Right renal cortex interstitium (tissue), 3 donors: ENCODE measurements at places on chromosomes 11 and 22. TPM values are rescaled to one million over a fixed set of nuclear protein-coding genes. Genes with fewer than 3 reads are reported as not detected.
A peak's percentile ranks its signal among the peaks of the same experiment; 100 is the strongest.

DEFB131B gene
- polyA plus RNA-seq = not detected

CCDC157 gene
- 5.4 TPM for polyA plus RNA-seq

FADD gene
- polyA plus RNA-seq = 18.3 TPM

INPP5J gene
- polyA plus RNA-seq = 3.5 TPM

SEZ6L gene
- 0.27 TPM for polyA plus RNA-seq

TRIM49 gene
- not detected for polyA plus RNA-seq

MS4A14 gene
- polyA plus RNA-seq = 0.20 TPM

GRAP2 gene
- 1.3 TPM for polyA plus RNA-seq

ADORA2A gene
- 7.3 TPM for polyA plus RNA-seq

TP53I11 gene
- 66.7 TPM for polyA plus RNA-seq

RFPL2 gene
- polyA plus RNA-seq = 0.25 TPM

GRCh38 chr11:90218606-90219005, 4.2 kb downstream of the CHORDC1 start:
- DNase-seq = no peak

DNA sequence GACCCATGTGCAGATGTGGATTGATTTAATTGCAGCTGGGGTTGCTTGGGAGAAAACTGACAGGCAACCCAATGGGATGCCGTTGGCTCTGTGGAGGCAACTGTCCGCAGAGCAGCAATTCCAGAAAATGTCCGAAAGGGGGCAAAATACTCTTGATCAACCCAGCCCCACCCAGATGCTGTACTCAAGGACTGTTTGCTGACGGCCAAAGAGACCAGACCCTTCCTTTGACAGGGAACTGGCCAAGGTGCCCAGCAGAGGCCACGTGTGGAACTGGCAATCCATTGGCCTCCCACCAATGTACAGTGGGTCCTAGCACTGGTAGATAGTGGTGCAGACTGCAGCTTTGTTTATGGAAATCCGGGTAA, 29.7 kb upstream of the KCNA4 start:
- DNase-seq = no peak

GRCh38 chr22:46070803-46071450, 79.4 kb upstream of the PPARA start:
- peak; percentile 38 for DNase-seq

- no peak for DNase-seq
Observed at GRCh38 chr11:109480251-109480650, 58.3 kb downstream of the C11orf87 start.

- DNase-seq = no peak
Observed at GRCh38 chr22:43077121-43077877, 11.9 kb downstream of the TTLL1 start.

GRCh38 chr11:113085446-113085845, 124.2 kb downstream of the NCAM1 start:
- no peak for DNase-seq

GRCh38 chr11:132111838-132112237, 741.4 kb downstream of the NTM start:
- DNase-seq = no peak

GRCh38 chr11:95516786-95517185, 272.8 kb downstream of the FAM76B start:
- DNase-seq = no peak

GRCh38 chr22:31839986-31840385, 86.2 kb downstream of the DEPDC5 start:
- no peak for DNase-seq

DNA sequence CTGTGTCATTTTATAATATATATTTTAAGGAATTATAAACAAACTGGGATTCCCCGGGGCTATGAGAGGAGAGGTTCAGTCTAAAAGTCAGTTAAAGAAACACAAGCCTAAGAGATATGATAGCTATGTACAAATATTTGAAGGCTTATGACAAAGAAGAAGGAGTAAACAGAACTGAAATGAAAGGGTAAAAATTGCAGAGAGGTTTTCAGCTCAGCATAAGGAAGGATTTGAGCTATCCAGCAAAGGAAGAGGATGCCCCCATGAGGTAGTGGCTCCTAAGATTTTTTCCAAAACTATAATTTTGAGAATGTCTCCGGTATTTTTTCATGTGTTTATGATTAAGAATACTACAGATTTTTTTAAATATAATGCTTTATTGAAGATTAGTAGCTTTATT, 57.9 kb upstream of the ANGPTL5 start:
- no peak for DNase-seq

- no peak for DNase-seq
Observed at GRCh38 chr11:43687120-43687791, 6.7 kb downstream of the HSD17B12 start.

GRCh38 chr11:69144316-69145049, 11.3 kb upstream of the SMIM38 start:
- DNase-seq = no peak

- DNase-seq = no peak
Observed at GRCh38 chr11:126732981-126733380, 267.6 kb downstream of the KIRREL3 start.

GRCh38 chr22:40084246-40084645, 89.5 kb downstream of the FAM83F start:
- DNase-seq = no peak

DNA sequence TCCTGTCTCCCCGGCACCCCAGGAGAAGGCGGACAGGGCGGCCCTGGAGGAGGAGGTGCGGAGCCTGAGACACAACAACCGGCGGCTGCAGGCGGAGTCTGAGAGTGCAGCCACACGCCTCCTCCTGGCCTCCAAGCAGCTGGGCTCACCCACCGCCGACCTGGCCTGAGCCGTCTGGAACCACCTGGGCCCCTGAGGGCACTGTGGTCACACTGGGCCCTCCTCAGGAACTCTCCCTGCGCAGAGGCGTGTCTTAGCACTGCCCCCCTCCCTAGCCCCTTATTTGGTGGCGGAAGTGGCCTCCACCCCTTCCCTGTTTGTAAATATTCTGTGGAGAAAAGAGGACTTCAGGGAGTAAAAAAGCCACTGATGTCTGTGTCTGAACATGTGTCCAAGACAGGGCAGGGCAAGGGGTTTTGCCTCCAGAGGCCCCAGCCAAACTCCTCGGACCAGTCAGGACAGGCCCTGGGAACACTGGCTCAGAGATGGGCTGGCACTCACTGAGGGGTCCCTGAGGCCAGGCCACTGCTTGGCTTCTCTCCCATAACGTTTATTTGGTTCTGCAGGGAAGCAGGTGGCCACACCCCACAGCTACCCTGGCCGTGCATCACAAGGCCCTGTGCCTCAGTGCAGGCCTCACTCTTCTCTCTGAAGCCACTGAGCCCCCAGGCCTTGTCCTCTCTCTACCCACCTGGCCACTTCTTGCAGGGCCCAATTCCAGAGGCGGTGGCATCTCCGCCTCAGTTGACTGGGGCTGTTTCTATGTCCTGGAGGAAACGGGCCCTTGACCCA, 12.0 kb downstream of the RELA start:
- DNase-seq = no peak

- no peak for DNase-seq
Observed at GRCh38 chr22:46070215-46070802, 80.0 kb upstream of the PPARA start.

- DNase-seq = no peak
Observed at GRCh38 chr11:74493791-74494630, 487 bp upstream of the LIPT2 start.

GRCh38 chr11:45768486-45768885, 36.5 kb upstream of the SLC35C1 start:
- DNase-seq = no peak

- no peak for DNase-seq
Observed at GRCh38 chr11:33317662-33318061, 60.5 kb downstream of the HIPK3 start.

DNA sequence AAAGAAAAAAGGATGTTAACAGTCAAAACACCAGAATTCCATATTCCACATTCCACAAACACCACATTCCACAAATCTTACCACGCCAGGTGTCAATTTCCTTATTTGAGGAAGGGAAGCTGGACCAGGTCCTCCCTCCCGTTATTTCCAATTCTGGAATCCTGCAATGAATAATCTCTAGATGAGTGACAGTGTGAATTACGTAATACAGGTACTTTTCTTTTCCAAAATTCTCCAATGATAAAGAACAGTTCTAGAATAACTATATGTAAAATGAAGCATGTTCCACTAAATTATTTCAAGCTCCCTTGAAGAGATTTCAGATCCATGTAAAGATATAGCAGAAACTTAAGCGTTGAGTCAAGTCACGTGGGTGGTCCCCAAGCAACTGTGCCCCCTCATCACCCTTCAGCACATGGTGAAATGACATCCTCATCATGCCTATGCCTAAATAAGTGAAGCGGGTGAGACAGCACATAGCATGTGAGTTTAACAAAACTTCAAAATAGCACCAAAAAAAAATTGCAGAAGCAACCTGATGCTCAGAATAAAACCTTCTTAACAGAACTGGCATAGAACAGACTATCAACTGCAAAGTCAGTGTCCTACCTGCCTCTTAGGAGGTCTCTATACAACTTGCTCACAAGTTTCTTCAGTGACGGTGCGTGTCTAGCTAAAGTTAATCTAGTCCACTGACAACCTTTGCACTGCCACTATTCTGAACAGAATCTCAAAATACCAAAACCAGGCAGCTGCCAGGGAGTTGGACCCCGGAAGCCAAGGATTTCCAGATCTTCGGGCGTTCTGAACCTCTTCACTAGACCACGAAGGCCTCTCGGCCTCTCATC, 876 bp downstream of the NFRKB start:
- DNase-seq = peak; percentile 2

- no peak for DNase-seq
Observed at GRCh38 chr11:19985111-19985510, 175.2 kb downstream of the DBX1 start.

DNA sequence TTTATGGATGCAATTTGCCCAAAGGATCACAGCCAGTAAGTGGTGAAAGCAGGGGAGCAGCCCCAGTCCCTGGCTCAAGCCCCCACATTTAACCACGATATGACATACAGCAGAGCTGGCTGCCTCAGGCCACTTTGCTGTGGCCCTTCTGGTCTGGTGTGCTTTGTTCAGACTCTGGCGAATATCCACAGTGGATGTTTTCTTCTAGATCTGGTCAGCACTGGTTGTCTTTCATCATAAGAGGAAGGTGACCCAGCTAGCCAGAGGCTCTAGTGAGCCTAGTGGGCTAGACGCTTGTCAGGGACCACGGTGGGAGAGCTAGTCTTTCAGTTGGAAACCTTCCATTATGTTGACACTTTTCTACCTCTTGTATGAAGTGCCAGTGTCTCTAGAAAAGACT, 42.5 kb downstream of the DGCR2 start:
- DNase-seq = no peak

GRCh38 chr11:64461081-64461480, 102.1 kb downstream of the RPS6KA4 start:
- DNase-seq = no peak

GRCh38 chr11:16925561-16926065, 88.6 kb downstream of the PLEKHA7 start:
- DNase-seq = no peak
